Skeletal muscle cell (primary cell): ENCODE measurements at places on chromosomes 5 and 9.

DNA sequence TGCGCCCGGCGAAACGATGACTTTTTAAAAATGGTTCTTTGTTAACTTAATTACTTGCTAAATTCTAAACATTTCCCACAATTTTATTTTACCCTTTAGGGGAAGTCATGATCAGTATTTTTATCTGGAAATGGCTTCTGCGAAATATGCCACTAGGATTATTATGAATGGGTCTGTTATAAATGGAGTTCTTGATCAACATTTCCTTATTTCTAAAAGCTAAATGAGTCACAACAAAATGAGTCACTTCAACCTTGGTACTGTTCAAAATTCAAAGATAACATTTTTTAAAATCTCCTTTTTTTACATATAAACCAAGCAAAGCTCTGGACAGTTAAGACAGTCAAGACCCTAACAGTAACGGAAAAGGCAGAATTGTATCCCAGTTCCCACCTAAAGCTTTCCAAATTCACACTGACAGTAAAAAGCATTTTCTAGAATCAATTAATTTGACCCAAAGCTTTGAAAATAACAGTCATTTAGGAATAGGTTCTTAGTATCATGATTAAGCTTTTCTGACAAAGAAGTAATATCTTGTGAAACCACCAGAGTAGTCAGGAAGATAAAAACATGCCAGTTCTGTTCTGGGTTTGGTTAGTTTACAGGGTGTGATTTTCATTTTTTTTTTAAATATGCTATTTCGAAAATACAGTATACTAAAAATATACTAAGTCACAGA, 81.7 kb downstream of the LHFPL2 start:
- DNase-seq: no peak

GRCh38 chr9:129875687-129876395, 40.6 kb downstream of the USP20 start:
- no peak for DNase-seq

DNA sequence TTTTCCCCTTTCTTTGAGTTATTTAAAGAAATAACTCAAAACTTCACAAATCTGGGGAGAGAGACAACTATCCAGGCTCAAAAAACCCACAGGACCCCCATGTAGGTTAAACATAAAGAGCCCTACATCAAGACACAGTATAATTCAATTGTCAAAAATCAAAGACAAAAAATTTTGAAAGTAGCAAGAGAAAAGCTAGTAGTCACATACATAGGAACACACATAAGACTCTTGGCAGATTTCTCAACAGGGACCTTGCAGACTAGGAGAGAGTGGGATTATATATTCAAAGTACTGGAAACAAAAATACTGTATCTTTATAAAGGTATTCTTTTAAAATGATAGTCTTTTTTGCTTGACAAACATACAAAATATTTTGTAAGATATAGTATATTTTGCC, 296.9 kb downstream of the OSTF1 start:
- DNase-seq: no peak

DNA sequence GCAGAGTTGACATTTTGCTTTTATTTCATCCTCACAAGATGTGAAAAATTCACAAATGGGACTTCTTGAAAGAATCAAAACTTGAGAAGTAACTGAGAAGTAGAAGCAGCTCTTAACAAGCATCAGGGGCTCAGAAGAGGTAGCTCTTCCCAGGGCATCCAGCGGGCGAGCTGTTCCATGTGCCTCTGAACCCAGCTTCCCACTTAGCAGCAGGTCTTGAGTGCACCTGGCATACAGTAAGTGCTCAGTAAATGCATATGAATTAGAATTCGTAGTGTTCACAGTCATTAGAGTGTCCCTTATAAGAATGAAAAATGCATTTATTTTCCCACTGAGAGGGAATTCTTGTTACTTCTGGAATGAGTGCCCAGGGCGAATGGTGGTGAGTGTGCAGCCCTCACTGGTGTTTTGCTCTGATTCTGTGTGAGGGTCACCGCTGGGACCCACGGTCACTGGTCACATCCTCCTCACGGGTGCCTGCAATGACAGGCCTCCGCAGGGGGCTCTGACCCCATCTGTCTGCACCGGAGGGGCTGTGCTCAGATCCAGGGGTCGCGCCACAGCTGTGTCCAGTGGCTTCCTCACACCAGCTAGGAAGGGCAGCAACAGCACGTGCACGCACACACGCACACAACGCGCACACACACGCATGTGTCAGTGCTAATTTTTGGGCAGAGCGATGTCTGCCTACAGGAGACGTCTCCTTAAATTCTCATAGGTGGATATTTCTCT, 26.9 kb downstream of the EXOC3 start:
- no peak for DNase-seq

GRCh38 chr5:318341-318897, 3.1 kb upstream of the AHRR start:
- no peak for DNase-seq

DNA sequence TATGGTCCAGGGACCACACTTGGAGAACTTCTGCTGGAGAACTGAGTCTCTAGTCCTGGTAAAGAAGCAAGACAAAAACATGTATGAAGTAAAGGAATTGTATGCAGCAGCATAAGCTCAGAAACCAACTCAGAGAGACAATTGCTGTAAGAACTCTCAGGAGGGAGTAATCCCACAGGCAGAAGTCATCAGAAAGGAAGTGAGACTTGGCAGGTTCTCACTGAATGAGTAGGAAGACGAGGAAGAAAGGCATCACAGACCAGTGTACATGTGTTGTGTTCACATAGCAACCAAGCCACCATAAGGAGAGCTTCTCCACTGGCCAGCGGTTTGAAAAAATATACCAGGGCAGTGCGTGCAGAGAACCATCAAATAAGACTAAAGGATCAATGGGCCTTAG, 57.9 kb upstream of the FST start:
- DNase-seq: peak; percentile 80

DNA sequence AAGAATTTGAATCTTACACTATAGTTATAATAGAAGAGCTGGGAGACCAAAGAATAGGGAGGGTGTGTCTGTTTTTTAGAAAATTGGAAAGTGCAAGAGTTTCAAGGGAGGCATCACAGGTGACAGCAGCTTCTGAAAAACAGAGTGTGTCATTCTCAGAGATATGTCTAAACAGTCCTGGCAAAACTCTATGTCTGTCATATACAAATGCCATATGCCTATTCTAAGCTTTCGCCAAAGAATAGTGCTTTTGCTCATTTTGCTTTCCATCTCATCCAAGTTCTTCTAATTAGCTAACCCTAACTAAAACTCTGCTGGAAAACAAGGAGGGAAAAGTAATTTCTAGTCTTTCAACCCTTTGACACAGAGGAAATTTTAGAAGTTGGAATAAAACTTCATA, 388.0 kb upstream of the TYRP1 start:
- DNase-seq: no peak

GRCh38 chr5:161539016-161539415, 7.5 kb downstream of the GABRB2 start:
- DNase-seq: no peak

DNA sequence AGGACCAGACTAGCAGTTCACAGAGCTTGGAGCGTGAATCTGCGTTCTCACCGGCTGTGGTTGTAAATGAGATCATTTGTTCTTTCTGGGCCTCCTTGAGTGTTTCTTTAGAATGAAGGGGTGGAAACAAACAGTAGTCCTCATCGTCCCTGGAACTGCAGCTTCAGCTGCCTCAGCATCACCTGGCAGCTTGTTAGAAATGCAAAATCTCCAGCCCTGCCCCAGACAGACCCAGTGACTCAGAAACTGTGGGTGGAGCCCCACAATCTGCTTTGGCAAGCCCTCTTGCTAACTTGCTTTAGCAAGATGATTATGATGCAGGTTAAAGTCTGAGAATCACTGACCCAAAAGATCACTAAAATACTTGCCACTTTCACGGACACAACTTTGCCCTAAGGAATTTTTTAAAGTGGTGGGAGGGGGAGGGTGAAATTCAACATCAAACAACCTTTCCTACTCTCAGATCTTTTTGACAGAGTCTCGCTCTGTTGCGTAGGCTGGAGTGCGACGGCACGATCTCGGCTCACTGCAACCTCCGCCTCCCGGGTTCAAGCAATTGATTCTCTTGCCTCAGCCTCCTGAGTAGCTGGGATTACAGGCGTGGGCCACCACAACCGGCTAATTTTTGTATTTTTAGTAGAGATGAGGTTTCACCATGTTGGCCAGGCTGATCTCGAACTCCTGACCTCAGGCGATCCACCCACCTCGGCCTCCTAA, 86.0 kb downstream of the BRINP1 start:
- no peak for DNase-seq

DNA sequence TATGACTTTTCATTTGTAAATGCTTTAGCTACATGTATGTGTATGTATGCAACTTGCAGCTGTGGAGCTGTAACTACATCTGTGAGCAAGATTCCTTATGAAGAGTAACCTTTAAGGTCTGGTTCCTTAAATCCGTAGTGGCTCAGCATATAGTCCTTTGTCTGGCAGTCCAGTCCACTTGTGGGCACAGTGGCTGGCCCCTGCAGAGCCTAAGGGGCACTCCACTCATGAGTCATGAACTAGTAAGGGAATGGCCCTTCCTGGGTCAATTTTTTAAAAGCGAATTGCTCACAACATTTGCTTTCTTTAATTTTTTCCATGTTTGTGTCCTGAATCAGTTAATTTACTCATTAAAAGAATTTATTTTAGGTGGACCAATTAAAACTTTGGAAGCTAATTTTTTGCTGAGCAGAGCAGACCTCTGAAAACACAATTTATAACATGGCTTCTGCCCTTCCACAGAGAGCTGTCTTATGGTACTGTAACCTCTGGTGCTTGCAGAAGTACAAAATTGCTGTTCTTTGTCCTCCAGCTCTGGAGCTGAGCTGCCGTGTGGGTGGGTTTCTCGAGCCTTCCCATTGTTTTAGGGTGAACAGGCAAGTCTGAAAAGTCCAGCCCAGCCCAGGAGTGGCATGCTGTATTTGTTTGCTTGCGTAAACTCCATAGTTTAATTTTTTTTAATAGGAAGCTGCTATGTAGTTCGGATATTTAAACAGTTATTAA, 110.1 kb downstream of the MVB12B start:
- DNase-seq: no peak

DNA sequence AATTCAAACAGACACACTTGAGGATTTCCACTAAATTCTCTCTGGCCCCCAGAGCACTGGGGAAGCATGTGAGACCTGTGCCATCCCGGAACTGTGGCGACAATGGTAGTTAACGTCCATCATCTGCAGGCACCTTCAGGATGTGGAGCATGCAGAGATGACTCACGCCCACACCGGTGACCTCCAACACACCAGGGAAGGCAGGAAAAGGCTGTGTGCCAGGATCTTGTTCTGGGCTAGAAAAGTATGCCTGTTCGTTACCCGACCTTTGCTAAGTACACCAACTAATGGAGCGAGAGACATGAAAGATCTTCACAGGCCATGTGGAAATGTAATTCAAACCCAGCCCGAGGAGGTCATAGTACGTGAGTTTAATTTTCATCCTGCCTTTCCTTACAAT, 208.8 kb downstream of the MELK start:
- peak; percentile 1 for DNase-seq

DNA sequence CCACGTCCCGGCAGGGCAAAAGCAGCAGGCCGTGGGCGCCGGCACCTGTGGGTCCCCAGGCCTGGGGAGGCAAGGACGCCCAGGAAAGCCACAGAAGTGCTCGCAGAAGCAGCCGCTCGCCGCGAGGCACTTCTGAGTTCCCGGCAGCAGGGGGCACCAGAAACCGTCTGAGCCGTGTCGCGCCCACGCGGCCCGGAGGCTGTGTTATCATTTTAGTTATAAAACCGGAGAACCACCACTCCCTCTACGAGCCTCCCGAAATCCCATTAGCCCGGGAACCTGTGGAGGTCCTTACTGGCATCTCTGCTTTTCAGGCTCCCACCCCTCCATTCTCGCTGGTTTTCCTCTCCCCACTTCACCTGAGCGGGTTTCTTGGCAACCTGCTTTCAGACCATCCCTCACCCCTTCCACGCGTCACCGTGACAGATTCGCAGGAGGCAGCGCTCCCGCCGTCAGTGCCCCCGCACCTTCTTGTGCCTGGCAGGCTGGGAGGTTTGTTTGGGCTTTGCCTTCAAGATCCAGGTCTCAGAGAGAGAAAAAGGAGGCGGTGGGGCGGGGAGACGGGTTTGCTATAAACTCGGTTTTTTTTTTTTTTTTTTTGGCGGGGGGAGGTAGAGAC, 2.3 kb downstream of the GDNF start:
- no peak for DNase-seq

DNA sequence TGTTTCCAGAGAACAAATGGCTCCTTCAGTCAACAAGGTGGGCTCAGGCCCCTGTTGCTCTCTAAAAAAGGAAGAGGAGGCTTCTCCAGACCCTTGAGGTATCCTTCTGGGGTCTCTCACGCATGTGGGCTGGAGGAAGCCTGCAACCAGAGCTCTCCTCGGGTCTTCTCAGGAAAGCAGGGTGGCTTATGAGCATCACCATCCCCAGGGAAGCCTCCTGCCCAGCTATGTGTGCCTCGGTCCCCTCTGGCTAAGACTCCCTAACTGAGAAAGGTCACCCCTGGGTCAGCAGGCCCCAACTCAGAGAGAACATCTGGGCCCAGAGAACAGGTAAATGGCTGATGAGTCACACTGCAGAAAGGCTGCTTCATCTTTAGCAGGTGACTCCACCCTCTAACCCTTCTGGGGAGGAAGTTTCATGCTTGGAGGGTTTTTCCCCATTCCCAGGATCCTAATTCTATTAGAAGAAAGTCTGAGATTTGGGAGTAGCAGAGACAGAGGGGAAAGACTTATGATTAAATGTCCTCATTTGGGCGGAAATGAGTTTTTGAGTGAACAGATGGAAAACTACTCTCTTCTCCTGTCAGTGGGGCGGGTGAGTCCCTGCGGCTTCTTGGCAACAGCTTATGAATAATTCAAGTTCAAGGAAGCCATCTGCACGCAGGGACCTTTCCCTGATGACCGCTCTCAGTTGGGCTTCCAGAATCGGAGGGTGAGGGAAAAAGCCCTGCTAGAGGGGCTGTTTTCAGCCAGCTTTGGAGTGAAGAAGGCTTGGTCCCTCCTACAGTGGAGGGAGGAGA, 41.9 kb downstream of the TGFBI start:
- no peak for DNase-seq

DNA sequence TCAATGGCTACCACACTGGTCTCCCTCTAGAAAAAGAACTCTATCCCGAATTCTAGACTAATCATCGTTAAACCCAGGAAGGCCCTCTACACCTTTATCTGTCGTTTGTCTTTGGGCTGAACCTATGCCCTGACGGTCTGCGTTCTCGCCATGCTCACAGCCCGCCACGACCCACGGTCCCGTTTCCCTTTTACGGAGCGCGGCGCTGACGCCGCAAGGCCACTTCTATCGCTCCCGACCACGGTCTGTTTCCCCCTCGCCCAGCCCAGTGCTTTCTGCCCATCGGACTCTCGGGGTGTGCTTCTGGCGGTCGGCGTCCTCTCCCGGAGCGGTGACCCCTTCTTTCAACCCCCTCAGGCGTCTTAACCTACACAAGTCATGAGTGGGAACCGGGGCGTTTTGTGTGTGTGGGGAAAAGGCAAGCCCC, 974 bp downstream of the C9orf40 start:
- DNase-seq: no peak
